ENCODE measurements at places on chromosomes 3 and 15.

DNA sequence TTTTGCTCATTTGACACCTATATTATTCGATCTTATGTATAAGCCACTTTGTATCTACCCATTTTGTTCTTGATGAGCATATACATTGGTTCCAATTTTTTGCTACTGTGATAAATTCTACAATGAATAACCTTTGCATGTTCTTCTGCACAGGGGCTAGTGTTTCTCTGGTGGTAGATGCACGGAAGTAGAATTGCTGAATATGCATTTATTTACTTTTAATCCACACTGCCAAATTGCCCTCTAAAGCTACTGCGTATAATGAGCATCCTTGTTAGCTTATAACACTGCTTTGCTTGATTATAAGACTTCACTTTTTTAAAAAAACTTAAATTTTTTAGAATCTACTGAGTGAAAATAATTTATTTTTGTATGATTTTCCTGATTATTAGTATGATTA is 84.2 kb upstream of the PIAS1 start:
- DNase-seq, result no peak

GRCh38 chr3:178827285-178827856 is 244.2 kb downstream of the ZMAT3 start:
- DNase-seq, result no peak

DNA sequence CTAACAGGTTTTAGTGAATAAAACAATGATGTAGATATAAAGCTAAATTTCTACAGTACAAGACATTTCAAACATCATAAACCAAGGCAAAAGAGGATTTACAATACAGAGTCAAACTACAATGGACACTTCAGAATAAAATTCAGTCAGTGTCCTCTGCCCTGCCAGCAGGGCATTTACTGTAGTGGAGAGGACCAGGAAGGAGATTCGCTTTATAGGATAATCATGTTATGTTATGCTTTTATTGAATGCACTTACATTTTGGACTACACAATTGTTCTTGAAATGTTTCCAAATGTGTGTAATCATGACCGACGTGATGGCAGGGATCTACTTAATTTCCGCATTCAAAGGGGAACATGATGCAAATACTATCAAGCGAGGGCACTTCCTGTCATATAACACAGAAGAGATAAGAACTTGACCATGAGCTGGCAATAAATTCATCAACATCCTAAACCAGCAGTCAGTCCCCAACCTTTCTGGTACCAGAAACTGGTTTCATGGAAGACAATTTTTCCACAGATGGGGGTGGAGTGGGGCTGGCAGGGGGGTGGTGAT is 925.6 kb downstream of the FHIT start:
- no peak for DNase-seq

- DNase-seq, result peak; percentile 2
Observed at GRCh38 chr3:123244128-123244527, 42.4 kb downstream of the SEC22A start.

DNA sequence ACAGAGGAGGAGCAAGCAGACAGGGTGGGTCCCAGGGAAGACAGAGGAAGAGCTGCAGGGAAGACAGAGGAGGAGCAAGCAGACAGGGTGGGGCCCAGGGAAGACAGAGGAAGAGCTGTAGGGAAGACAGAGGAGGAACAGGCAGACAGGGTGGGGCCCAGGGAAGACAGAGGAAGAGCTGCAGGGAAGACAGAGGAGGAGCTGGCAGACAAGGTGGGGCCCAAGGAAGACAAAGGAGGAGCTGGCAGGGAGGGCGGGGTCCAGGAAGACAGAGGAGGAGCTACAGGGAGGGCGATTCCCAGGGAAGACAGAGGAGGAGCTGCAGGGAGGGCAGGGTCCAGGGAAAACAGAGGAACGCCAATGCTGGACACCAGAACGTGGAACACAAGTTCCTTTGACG is 66.5 kb downstream of the PLXNA1 start:
- DNase-seq, result no peak

GRCh38 chr15:40204100-40204499 is 34.8 kb upstream of the PAK6 start:
- DNase-seq, result no peak

- DNase-seq, result no peak
Observed at GRCh38 chr3:139846729-139847128, 88.3 kb upstream of the CLSTN2 start.

- DNase-seq, result no peak
Observed at GRCh38 chr15:91975241-91975978, 121.9 kb downstream of the SLCO3A1 start.

GRCh38 chr15:89860431-89860830 is 33.4 kb downstream of the AP3S2 start:
- no peak for DNase-seq

DNA sequence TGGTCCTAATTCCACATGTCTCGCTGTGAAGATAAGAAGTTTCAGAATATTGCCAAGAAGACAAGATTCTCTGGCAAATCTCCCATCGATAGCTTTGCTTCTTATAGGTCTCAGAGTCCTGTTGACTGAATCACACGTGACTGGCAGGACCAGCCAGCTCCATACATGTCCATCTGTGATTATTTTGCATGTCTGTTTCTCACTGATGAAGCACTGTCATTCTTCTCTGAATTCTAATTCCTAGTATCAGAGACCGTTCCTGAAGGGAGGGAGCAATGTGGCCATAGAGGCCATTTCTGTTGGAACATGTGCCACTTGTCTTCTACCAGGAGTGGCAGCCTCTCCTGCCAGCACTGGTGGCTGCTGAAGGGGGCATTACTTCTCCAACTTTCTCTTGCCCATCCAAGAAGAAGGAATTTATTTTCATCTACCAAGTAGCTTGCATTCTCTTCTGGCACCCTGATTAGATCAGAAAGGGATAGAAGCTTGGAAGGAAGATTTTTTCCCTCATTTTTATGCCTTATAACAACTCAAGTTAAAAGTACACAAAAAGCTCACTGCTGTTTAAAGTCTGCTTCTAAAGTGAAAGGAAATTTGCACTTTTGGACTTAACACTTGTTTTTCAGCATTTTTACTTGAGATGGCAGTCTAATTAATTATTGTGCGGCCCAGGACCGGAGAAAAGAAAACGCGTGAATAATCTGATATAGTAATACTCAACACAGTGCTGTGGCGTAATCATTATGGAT is 115.8 kb downstream of the IQCH start:
- no peak for DNase-seq

DNA sequence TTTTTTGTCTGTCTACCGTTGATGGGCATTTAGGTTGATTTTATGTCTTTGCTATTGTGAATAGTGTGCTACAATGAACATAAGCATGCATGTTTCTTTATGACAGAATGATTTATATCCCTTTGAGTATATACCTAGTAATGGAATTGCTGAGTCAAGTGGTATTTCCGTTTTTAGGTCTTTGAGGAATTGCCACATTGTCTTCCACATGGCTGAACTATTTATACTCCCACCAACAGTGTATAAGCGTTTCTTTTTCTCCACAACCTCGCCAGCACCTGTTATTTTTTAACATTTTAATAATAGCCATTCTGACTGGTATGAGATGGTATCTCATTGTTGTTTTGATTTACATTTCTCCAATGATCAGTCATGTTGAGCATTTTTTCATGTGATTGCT is 89.6 kb upstream of the GALNT15 start:
- no peak for DNase-seq

DNA sequence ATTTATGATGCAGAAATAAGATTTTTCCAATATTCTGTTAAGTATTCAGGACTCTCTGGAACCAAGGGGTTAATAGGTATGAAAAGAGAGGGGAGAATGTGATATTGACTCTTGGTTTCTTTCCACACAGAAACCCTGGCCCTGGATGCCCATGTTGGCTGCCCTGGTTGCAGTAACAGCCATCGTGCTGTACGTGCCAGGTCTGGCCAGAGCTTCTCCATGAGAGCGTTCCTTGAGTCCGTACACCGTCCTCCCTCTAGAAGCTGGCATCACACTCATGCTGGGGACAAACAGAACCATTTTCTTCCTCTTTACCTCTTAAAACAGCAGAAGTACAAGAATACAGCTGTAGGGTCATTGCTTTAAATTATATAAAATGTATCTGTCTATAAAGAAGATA is 81.1 kb upstream of the FLNB start:
- DNase-seq, result no peak

DNA sequence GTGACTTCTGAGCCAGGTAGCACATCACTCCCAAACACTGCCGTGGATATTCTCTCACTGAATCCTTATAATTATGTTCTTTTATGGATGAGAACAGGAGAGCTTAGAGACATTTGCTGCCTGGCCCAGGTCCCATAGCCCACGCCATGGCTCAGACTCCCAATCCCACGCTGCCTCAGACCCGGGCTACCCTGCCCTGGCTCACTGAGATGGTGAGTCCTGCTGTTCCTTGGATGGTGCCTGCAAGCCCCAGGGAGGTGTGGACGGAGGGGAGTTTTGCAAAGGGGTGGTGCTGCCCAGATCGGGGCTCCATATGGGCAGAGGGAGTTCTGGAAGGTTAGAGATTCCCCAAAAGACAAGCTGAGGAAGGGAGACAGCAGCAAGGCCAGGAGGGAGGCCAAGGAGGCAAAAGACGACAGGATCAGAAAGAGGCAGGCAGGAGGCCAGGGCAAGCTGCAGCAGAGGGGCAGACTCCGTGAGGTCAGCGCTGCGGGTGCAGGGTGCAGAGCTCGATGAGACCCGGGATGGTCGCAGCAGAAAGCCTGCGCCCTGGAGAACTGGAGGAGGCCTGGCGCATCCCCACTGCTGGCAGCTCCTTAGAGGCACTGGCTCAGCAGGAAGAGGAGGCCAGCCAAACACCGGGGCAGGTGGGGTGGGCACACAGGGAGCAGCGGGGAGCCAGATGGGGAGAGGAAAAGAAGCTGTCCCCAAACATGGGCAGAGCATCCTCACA is 95.7 kb upstream of the ALDH1A3 start:
- DNase-seq, result no peak

DNA sequence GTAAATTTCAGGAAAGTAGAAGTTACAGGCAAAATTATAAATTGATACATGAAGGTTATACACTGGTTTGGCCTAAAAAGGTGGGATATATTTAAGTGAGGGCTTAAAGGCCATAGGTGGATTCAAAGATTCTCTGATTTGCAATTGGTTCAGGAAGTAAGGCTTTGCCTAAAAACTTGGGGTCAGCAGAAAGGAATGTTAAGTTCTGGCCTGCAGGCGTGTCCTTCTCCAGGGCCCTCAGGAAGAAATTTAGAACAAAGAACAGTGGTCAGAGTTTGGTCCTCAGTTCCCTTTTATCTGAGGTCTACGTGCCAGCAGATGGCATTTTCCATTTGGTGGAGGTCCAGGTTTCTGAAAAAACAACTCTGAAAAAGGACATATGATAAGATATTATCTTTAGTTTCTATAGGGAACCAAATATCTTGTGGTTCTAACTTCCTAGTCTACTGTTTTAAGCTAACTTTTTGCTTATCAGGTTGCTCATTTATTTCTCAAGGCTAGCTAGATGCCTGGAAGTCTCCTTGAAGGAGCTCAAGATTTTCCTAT is 40.5 kb downstream of the SCN11A start:
- no peak for DNase-seq

GRCh38 chr3:66413151-66413751 is 87.6 kb downstream of the LRIG1 start:
- DNase-seq, result no peak

DNA sequence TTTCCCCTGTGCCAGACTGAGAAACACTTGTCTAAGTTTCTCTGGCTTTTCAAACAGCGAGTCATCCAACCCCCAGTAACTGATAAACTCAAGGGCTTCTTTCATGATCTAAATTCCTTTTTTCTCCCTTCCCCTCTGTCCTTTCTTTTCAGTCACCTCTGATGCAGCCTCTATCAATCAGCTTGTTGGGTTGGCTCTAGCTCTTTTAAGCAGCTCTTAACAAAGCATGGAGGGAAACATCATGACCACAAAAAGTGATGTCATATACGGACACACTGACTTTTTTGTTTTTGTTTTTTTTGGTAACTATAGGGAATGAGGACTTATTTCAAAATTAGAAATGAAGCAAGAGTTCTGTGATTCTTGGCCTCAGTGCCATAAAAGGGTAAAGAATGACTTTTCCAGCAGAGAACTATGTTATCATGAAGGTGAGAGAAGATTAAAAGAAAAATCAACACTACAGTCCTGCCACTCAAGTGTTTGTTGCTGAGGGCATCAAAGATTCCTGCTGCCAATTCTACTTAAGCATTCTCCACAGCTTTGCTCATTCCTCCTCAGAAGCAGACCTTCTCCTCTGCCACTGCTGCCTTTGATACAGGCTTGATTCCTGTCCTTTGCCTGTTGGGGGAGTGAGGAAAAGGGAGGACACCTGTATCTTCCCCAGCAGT is 457.0 kb upstream of the ONECUT1 start:
- DNase-seq, result no peak

DNA sequence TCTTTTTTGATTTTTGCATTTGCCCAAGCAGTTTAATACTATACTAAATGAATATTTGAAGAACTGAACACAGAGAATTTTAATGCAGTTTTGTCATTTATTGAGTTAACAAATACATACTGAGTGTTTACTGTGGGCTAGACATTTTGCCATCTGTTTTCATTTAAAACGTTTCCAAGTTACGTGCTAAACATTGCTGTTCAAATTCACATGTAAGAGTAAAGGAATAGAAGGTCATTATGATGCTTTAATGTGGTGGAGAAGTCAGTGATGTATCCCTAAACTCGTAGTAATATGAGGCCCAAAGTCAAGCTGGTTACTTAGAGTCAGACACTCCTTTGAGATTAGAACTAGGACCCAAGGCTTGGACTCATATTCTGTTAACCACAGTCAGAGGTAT is 49.4 kb downstream of the CRYBG3 start:
- no peak for DNase-seq

DNA sequence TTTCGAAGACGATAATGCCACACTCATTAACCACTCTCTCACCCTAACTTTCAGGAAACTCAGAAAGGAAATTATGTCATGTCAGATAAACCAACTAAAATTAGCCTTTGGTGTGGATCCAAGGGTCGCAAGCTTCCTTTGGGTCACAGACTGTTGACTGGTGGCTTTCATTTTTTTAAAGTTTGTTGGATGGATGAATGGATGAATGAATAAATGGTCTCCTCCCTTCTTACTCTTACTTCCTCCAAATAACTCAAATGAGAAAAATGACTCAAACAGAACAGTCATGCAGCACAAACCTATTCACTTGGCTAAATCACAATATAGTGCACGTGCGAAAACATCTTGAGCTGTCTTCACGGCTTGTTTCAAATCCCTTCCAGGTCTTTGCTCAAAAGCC is 82.9 kb upstream of the HACD2 start:
- DNase-seq, result no peak

- no peak for DNase-seq
Observed at GRCh38 chr3:136789976-136790375, 28.9 kb upstream of the SLC35G2 start.

- no peak for DNase-seq
Observed at GRCh38 chr3:107794664-107795443, 272.1 kb downstream of the BBX start.
